Activated CD4-positive, alpha-beta T cell treated with anti-CD3 and anti-CD28 coated beads, Interleukin-2, amount 50 U/mL, for 48 hours (primary cell): ENCODE measurements at places on chromosomes 13 and 19.

GRCh38 chr13:38848360-38848759 is 142.3 kb downstream of the STOML3 start:
- DNase-seq: no peak

GRCh38 chr19:10766049-10766623 is 48.3 kb downstream of the DNM2 start:
- DNase-seq: no peak

DNA sequence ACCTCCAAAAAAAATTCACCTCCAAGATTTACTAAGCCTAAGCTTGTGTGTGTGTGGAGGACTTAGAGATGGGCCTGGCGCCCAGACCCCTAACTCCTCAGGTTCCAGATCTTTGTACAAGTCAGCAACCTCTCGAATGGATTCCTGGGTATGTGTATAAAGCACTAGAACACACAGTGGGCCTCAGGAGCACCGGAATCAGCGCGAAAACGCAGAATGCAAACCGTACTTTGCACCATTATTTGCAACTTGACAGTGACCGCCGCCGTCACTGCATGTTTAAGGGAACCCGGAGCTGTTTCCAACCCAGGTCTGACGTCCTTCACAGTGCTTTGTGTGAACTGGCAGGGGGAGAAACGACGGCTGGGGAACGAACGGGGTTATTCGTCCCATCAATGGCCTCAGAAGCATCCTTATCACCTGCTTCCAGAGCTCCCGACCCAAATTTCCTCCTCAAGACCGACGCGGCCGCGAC is 688 bp downstream of the ZNF606 start:
- no peak for DNase-seq

DNA sequence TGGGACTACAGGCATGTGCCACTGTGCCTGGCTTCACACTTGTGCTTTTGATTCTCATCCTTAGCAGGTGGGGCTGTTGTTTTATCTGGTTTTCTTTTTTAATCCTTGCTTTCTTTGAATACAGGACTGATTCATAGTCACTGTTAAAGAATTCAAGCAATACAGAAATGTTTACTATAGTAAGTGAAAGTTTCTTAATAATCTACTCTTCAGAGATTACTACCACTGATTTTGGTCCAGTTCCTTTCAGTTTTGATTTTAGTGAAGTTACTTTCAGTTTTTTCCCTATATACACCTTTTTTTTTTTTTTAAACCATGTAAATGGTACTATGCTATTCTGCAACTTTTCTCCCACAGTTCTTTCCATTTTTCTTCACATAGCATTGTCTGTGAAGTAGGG is 53.6 kb downstream of the GATAD2A start:
- DNase-seq: no peak

GRCh38 chr19:3464587-3465235 is 15.6 kb downstream of the SMIM24 start:
- no peak for DNase-seq

DNA sequence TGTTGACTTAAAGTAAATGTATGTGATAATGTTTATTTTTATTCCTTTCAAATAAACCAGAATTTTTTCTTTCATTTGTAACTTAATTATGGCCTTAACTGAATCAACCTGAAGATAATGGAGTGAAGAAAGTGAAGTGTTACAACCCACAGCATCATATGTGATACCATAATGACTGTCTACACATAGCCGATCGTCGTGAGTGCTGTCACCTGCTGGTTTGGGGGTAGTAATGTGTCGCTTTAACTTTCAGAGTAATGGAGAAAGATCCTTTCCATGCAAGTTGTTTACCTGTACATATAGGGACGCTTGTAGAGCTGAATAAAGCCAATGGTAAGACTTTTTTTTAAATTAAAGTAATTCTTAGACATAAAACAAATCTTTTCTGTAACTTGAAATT is 9.9 kb downstream of the CDC16 start:
- no peak for DNase-seq

DNA sequence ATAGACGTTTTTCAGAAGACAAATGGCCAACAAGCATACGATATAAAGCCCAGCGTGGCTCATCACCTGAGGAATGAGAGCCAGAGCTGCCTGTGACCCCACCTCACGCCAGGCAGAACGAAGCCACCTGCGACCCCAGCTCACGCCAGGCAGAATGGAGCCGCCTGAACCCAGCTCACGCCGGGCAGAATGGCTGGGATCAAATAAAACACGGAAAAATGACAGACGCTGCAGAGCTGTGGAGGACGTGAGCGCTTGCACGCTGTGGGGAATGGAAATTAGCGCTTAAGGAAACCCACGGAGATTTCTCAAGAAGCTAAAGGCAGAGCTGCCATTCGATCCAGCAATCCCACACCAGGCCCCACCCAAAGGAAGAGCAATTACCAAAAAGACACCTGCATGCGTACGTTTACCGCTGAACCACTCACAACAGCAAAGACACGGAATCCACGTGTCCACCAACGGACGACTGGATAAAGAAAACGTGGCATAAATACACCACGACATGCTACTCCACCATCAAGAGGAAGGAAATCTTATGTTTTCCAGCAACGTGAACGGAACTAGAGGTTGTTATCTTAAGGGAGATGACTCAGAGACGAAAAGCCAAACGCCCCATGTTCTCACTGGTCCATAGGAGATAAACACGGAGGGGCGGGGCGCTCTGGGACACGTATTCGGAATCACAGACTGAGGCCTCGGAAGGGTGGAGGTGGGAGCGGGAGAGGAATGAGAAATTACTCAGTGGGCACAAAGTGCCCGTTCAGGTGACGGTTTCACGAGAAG is 30.7 kb upstream of the C13orf46 start:
- DNase-seq: no peak

DNA sequence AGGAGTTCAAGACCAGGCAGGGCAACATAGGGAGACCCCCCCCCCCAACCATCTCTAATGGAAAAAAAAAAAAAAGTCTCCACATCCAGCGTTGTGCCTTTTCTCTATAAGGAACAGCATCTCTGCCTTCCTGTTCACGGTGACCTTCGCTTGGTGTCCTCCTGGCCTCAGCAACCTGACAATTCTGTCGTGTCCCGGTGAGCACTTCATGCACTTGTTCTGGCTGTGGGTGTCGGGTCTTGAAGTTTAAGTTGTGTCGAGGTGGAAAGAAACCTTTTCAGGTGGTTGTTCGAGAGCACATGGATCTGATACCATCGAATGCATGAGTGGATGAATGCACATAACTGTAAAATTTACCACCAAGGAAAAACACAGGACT is 594 bp downstream of the ZNF559 start:
- DNase-seq: no peak

- DNase-seq: no peak
Measured at GRCh38 chr13:42894765-42895243, 97.2 kb downstream of the EPSTI1 start.

DNA sequence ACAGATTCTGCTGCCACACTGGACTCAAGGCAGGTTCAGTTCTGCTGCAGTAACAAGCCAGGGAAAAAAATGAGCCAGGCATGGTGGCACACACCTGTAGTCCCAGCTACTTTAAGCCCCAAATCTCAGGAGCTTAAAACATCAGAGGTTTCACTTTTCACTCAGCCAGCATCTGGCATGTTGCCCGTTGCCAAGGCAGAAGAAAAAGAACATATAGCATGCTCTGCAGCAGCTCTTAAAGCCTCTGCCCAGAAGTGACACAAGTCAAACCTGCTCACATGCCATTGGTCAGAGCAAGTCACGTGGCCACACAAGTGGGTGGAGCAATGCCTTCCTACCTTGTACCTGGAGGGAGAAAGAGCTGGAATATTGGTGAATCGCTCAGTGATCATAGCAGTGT is 14.7 kb upstream of the ADGRE5 start:
- DNase-seq: peak; percentile 91

DNA sequence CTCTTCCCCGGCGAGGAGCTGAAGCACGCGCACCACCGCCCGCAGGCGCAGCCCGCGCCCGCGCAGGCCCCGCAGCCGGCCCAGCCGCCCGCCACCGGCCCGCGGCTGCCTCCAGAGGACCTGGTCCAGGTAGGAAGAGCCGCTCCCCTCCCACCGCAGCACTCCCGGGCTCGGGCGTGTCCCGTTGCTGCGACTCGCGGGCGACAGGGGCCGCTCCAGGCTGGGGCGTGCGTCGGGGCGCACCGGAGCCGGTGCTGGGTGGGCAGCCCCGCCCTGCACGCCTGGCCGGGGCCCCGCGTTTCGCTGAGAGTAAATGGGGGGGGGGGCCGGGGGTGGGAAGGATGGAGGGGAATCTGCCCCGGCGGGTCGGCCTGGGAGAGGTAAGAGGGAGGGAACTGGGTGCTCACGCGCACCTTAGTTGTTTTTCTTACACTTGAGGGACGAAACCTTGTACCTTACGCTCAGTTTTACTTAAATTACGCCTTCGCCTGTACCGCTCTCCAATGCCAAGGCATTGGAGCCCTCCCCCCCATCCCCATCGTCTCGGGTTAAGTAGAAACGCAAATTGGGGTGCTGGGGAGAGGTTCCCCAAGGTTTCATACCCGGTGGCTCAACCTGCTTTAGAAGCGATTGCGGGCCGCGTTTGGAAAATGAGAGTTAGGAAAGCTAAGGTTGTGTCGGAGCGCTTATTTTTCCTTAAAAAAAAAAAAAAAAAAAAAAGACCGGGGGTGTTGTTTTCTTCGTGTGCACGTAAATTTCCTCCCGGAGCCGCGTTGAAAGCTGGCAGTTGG is 850 bp downstream of the KLF5 start:
- peak; percentile 50 for DNase-seq

DNA sequence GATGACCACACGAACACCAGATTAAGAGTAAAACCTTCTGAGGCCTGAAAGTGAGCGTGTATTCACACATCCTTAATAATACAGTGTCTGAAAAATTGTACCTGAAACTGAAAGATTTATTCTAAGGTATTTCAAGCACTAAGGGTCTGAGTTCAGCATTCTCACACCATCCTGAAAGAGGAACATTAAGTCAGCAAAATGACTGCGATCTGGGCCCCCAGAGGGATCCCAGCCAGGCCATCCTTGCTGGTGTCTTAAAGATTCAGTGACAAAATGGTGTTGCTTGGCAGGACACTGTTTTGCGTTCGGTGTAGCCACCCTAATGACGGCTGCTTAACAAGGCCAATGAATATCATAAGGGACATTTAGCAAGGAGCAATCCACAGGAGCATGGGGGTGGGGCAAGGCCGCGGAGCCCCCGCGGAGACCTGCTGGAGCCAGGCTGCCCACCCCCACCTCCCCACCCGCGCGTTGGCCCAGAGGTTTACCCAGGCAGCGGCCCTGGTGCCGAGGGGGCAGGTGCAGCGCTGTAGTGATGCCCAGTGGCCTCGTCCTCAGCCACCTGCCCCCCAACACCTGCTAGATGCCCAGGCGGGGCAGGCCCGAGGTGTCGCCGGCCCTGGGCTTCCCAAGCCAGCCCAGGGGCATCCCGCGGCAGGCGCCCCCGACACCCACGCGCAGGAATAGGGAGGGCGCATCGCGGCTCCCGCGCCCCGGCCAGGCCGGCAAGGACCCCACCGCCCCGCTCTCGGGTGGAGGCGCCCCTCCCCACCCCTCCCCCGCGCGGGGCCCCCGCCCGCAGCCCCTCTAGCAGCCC is 742 bp downstream of the NALCN start:
- DNase-seq: no peak

DNA sequence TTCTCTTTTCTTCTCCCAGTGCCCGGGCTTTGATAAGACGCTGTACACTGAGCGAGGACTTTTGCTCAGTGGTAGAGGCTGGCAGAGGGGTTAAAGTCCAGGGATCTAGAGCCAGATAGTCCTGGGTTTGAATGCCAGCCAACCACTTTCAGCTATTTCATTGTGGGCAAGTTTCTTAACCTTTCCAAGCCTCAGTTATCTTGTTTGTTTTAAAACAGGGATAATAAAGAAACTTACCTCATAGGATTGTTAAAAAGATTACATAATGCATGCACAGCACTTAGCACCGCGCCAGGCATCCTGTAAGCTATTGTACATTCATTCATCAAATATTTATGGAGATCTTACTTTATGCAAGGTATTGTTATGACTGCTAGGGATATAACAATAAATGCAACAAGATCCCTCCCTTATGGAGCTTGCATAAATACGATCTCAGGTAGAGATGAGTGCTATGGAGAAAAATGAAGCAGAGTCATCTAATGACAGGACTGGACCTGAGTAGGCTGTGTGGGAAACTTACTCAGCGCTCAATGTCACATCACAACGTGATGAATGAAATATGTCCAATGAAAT is 70.8 kb downstream of the LNX2 start:
- DNase-seq: no peak

DNA sequence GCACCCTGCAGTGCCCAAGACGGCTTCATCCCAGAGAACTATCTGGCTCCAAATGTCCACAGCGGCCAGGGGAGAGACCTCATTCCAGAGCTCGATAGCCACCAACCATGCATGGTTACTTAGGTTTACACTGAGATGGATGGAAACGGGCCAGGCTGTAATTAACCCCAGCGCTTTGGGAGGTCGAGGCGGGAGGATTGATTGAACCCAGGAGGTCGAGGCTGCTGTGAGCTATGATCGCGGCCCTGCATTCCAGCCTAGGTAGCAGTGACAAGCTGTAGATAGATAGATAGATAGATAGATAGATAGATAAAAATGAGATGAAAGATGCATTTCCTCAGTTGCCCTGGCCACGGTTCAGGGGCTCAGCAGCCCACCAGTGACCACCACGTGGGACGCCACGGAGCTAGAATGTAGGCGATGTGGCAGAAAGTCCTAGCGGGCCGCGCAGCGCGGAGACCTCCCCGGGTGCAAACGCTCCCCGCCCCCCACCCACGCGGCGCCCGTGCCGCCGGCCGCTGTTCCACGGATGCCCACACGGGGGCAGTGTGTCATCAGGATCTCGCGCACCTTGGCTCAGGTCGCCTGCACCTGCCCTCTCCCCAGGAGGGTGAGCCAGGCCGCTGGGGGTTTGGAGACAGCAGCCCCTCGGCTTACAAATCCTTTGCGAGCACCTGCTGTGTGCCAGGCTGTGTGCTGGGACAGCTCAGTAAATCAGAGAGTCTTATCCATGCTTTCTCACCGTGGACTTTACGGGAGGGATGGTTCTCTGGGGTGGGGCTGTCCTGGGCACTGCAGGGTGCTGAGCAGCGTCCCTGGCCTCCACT is 13.5 kb upstream of the TLE5 start:
- peak; percentile 84 for DNase-seq

DNA sequence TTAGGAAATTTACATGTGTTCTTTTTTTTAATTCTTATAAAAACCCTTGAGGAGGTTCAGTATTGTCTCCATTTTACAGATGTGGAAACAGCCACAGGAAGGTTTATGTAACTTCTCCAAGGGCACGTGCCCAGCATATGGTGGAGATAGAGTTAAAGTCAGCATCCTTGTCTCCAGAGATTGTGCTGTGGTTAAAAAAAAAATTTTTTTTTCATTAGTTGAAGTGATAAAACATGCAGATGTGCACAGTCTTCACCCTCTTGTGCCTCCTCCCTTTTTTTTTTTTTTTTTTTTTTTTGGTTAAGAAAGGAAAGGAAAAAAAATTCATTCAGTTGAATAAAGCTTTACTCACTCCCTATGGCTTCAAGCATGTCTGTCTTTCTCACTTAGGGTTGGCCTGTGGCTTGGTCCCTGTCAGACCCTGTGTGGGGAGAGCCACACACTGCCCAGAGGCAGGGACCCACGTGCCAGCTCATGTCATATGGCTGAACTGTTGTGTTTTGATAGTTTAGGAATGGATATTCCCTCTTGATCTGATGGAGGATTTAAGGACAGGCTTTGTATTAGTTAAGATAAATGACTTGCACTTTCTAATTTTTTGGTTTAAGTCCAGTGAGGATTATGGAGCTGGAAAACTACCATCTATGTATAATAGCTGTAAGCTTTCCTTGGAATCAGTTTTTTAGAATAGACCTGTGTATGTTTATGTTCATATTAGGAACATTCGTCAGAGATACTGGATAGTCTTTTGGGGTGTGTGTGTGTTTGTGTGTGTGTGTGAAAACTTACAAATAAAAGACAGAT is 19.3 kb downstream of the RNASEH2B start:
- DNase-seq: no peak

- DNase-seq: no peak
Measured at GRCh38 chr13:38661010-38661675, 25.7 kb upstream of the FREM2 start.

GRCh38 chr19:6015841-6016545 is 38.1 kb upstream of the RANBP3 start:
- no peak for DNase-seq
